ENCODE measurements at places on chromosomes 5 and 9.

DNA sequence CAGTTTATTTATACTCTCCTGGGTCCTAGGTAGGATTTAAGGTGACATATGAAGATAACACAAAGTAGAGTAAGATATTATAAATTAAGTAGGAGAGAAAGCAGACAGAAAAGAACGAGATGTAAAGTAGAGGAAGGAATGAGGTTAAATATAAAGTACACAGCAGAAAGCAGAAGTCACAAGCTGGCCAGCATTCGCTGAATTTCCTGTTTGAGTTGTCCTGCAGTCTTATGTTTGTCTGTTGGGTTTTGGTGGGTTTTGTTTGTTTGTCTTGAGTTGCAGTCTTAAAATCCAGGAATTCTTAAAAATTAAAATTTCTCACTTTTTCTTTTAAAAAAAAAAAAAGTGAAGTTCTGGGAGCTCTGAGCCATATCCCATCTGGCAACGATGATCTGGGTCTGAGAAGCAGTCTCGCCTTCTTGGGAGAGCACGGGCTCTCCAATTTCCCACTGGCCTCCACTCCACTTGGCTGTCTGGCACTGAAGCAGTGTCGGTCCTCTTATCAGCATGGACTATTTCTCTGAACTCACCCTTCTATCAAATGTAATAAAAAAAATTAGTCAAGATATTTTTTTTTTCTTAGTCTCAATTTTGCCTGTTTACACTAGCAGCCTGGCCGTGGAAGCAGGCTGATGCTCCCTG lies 2.0 kb downstream of the S100Z start:
- no peak for DNase-seq

GRCh38 chr5:87581661-87582060 lies 168.9 kb upstream of the CCNH start:
- DNase-seq, result no peak

- no peak for DNase-seq
Observed at GRCh38 chr5:180371949-180372348, 18.8 kb upstream of the GFPT2 start.

GRCh38 chr9:107486674-107487520 lies 2.7 kb downstream of the KLF4 start:
- DNase-seq, result no peak

DNA sequence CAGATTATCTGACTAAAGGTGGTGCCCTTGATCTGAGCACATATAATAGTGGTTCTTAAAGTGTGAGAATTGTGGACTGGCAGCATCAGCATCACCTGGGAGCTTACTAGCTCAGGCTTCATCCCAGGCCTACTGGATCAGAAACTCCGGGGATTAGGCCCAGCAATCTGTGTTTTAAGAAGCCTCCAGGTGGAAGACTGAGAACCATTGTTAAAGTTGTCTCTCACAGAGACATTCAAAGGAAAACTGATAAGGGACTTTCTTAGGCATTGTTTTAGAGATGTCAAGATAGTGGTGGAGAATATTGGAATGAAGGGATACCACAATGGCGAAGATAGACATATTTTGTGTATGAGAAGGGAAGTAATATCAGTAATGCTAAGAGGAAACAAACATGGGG lies 59.5 kb downstream of the STX17 start:
- no peak for DNase-seq

GRCh38 chr5:31047007-31047406 lies 146.5 kb upstream of the CDH6 start:
- DNase-seq, result no peak

GRCh38 chr5:99005506-99005905 lies 76.7 kb upstream of the CHD1 start:
- no peak for DNase-seq

DNA sequence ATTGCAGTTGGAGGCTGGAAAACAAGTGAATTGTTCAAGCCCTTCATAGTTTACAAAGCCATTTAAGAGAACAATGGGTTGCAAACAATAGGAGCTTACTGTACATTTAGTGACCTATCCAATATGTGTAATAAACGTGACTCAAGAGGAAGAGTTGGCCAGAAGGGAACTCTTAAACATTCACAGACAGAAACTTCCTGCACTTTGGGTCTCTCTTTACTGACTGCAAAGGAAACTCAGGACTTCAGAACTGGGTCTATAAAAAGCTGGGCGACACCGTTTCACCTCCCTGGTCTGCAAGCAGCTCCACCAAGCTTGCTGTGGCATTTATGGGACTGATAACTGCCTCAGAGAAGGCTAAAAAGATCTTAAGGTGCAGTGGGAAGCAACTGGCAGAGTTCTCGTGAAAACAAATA lies 48.7 kb upstream of the SPATA31D4 start:
- DNase-seq, result no peak

- DNase-seq, result no peak
Observed at GRCh38 chr9:81468084-81468595, 221.2 kb downstream of the TLE1 start.

DNA sequence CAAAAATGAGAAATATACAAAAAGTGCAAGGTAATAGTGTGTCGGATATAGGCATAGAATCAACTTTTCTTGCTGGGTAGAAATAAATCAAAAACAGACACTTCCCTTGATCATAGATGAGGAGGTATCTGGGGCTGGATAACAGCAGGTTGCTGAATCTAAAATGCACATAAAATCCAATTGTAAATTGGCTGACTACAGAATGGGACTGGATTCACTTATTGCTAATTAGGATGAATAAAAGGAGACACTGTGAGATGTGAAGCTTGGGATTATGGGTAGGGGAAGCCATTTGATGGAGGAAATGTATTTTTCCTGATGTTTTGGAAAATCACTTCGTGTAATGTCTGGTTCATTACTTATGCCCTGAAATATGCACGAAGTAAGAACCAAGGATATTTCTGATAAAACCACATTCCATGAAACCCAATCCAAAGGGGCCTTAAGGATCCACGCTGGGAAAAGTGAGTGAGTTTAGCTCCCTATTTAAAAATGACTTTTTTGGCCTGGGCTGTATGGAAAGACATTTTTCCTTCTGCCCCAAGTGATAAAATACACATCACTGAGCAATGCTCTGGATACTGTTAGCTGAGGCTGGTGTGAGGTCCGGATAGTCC lies 136.1 kb downstream of the MARCHF11 start:
- no peak for DNase-seq

DNA sequence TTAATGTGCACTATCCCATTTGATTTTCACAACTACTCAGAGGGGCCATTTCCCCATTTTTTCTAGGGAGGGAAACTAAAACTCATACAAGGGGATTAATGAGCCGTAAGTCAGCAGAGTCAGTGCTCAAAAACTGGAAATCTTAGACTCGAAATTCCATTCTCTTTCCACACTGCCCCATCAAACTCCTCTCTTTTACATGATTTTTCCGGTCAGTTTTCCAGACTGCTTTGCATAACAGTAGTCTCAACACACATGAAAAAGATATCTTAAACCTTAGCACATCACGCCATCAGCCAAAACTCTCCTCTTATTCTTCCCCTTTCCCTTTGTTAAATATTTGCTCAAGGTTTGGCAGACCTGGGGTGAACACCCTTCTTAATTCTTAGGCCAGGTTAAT lies 332.0 kb downstream of the RFX3 start:
- no peak for DNase-seq

- DNase-seq, result no peak
Observed at GRCh38 chr5:5951953-5952352, 426.4 kb downstream of the MED10 start.

DNA sequence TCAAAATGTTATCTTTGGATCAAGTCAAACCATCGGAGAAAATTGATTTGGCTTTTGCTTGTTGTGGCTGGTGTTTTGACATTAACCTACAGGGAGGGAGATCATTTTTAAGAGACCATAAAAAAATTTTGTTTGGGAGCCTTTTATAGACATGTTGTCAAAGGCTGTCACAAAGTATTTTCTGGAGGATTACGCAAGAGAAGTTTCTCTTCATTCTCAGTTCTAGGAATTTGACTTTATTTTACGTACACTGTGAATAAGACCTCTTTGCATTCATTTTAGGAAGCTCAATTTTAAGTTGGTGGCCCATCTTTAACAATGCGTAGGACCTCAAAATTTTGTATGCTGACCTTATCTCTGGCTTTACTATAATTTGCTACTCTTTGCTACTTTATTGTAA lies 50.2 kb upstream of the SLC44A1 start:
- DNase-seq, result no peak

GRCh38 chr9:93949073-93949693 lies 6.0 kb downstream of the BARX1 start:
- no peak for DNase-seq

- DNase-seq, result no peak
Observed at GRCh38 chr5:121982146-121982892, 20.5 kb downstream of the SRFBP1 start.

DNA sequence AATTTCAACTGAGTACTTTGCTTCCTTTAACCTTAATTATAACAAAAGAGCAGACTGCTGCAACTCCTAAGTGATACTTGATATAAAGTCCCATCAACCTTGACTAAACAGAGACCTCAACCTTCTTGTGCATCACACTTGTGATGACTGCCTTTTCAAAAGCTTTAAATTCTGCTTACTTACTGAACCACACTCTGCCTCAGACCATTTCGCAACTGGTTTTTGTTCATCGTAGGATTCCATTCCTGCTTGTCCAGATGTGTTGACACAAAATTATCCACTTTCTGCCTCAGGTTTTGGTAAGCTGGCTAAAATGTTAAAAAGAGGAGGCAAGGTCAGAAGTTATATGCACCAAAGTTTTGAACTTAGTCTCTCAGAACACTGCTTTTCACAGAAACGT lies 3.5 kb downstream of the BOD1 start:
- DNase-seq, result no peak

DNA sequence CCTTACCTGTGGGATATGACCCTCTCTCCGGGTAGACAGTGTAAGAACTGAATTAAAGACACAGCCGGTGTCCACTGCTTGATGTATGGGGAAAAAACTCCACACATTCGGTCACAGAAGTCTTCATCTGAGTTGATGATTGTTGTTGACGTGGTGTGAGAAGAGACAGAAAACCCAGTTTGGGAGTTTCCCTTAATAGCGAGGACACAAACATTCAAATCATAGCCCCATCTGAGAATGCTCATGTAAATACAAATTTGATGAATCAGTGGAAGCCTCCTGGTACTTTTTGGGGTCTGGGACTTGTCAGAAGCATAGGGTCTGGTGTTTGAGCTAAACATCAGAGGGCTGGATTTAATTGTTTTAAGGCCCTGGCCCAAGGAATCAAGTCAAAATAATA lies 11.0 kb downstream of the HAVCR1 start:
- DNase-seq, result no peak

GRCh38 chr9:127540664-127541041 lies 71.4 kb upstream of the STXBP1 start:
- no peak for DNase-seq

GRCh38 chr9:128947527-128948301 lies at the start of the genes DOLK and NUP188:
DOLK (minus strand) TSS chr9:128947603; CDS start chr9:128947303, 300 bp downstream.
NUP188 (plus strand) TSS chr9:128947699; CDS start chr9:128947720, 21 bp downstream.
- peak; percentile 98 for DNase-seq

DNA sequence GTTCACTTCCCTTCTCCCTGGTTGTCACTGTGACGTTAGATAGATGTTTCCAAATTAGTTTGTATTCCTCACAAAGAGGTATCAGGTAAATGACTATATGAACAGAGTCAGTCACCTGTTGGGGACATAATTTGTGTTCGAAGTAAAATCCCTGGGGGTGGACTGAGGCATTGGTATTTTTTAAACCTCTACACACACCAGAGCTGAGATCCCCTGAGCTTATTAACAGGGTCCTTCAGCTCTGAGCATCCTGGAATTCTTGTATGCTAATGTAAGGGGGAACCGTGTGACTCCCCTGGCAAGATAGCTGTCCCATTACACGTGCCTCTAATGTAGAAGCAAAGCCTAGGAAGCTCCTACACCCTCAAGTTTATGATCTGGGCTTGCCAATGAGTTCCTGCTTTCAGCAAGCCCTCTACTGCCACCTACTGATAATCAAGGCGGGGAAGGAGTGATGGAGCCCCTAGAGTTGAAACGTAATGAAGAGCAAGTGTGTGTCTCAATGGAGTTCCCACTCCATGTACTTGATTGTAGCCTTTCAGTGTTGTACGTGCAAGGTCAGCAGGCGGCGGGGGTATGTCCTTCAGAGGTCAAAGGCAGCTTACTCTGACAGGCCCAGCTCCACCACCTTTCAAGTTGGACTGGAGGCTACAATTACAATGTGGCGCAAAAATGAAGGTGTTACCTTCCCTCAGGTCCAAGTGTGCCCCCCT lies 14.4 kb downstream of the PRKACG start:
- peak; percentile 88 for DNase-seq

- peak; percentile 53 for DNase-seq
Observed at GRCh38 chr9:135343837-135344522, 135.6 kb upstream of the PPP1R26 start.

- DNase-seq, result no peak
Observed at GRCh38 chr9:116331241-116331640, 177.7 kb downstream of the PAPPA start.

DNA sequence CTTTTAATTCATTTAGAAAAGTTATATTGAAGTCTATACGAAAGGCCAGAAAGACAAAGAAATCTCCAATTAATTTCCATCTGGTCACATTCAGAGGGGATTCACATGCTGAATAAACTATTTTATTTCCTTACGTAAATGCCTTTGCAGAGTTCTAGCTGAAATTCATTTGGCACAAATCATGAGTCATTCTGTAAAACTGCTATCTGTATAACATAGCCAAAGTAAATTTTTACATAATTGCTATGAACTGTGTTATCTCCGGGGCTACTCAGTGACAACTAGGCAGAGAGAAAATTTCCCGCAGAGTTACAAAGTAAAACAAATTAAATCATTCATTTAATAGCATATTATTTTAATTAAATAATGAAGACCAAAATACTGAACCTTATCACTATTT lies 463.2 kb upstream of the ADAMTS16 start:
- DNase-seq, result no peak

DNA sequence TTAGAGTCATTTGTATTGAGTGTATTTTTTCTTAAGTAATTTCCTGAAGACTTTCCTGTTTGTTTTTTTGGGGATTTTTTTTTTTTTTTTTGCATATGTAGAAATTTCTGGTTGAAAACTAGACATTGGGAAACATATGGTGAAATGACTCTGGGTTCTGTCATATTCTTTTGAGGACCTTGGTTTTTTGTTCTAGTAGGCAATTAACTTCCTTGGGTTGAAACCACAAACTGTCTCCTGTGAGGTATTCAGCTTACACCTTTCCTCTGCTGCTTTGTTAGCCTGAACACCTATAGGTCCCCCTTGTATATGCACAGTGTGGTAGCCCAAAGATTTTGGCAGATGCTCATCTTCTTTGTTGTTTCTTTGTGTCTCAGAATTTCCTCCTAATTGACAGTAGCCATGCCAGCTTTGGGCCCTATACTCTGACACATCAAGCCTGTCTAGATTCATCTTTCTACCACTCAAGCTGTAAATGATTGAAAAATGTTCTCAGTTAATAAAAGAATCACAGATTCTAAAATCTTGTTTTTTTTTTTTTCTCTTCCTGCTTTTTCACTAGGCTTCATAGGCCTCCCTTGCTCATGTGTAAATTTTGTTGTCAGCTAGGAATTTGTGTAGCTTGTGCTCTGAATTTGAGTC lies 140.6 kb downstream of the COMMD10 start:
- DNase-seq, result no peak

- DNase-seq, result no peak
Observed at GRCh38 chr5:9523090-9523823, 22.6 kb downstream of the SEMA5A start.

DNA sequence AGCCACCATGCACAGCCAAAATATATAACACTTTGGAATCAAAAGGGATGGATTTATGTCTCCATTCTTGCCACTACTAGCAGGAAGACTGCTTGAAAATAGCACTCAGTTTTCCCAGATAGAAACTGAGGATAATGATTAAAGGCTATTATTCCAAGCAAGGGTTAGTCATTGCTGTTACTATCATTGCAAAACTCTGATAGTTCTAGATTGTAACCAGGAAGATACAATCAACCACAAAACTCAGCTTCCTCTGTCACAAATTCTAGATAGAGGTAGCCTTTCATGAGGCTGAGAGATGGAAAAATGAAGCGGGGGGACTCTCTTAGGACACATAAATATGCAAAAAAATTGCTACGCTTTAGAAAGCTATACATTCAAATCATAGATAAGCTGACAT lies 3.1 kb downstream of the ANXA1 start:
- peak; percentile 73 for DNase-seq
